HCT116 (cell line): ENCODE measurements at places on chromosomes 12 and 14. TPM values are rescaled to one million over a fixed set of nuclear protein-coding genes. Genes with fewer than 3 reads are reported as not detected.
A peak's percentile ranks its signal among the peaks of the same experiment; 100 is the strongest.

- no peak overlapping the region for H3K4me3 ChIP-seq
- no peaks in the 10 kb centered on the region for H3K27me3 ChIP-seq
- no peak overlapping the region for H3K27ac ChIP-seq
- H3K4me1 ChIP-seq = no peaks in the 10 kb centered on the region
- no peaks in the 10 kb centered on the region for H3K36me3 ChIP-seq
Measured at GRCh38 chr14:91845652-91846051, 21.7 kb downstream of the TC2N start.

CDK2 gene
- total RNA-seq = 90.9 TPM

- no peaks in the 10 kb centered on the region; the same call in 1 of the 2 replicates for H3K4me1 ChIP-seq
- H3K27me3 ChIP-seq = no peaks in the 10 kb centered on the region
- H3K36me3 ChIP-seq = no peaks in the 10 kb centered on the region; the same call in 1 of the 2 replicates
- H3K4me3 ChIP-seq = peak overlapping the region; percentile 80
Measured at GRCh38 chr14:36580856-36581831, 1.3 kb downstream of the NKX2-8 start.

TAS2R14 gene
- total RNA-seq = 1.9 TPM

GRCh38 chr14:105927096-105928060 is 401.0 kb downstream of the TMEM121 start:
- H3K36me3 ChIP-seq = no peaks in the 10 kb centered on the region
- H3K4me1 ChIP-seq = no peaks in the 10 kb centered on the region
- no peak for DNase-seq
- no peak overlapping the region for H3K27ac ChIP-seq
- H3K27me3 ChIP-seq = 0 out of 2 replicates have a peak, but pooled peaks cover 8% of the 10 kb centered on the region

GRCh38 chr14:75960231-75960630 is 21.6 kb downstream of the TGFB3 start:
- no peak overlapping the region for H3K27ac ChIP-seq
- no peaks in the 10 kb centered on the region for H3K27me3 ChIP-seq
- no peaks in the 10 kb centered on the region for H3K4me1 ChIP-seq
- no peaks in the 10 kb centered on the region for H3K36me3 ChIP-seq
- H3K4me3 ChIP-seq = no peak overlapping the region
- no peak for DNase-seq

DNA sequence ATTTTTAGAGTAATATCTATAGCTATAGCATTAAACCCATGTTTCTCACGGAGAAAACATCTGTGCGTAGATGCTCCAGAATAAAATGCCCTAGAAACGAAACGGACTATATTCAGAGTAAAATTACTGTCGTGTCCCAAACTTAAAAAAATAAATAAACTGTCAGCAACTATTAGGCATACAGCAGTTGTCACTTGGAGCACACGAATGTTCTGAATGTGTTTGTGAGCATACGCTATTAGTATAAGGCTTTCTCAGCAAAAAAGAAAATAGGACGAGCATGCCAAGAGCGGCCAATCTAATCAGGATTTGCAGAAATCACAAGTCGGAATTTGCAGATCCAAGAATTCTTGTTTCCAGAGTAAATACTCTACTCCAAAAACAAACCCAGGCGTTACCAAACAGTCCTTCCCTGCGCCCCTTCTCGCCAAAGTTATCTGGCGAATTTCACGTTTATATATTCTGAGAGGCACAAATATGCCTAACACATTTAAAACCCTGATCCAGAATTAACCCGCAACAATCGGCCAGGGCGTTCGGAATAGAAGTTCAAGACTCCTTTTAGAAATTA is 836 bp downstream of the PTPN21 start:
- H3K36me3 ChIP-seq = no peaks in the 10 kb centered on the region
- no peak overlapping the region; the same call in 1 of the 2 replicates for H3K27ac ChIP-seq
- peaks cover 5% of the 10 kb centered on the region for H3K4me1 ChIP-seq
- H3K4me3 ChIP-seq = peak overlapping the region; percentile 80
- H3K27me3 ChIP-seq = no peaks in the 10 kb centered on the region

- H3K4me1 ChIP-seq = peaks cover 15% of the 10 kb centered on the region; the same call in 1 of the 2 replicates
- no peak overlapping the region for H3K4me3 ChIP-seq
- no peak for DNase-seq
- H3K27me3 ChIP-seq = no peaks in the 10 kb centered on the region
Measured at GRCh38 chr12:47729233-47729632, 3.9 kb upstream of the ENDOU start.

DNA sequence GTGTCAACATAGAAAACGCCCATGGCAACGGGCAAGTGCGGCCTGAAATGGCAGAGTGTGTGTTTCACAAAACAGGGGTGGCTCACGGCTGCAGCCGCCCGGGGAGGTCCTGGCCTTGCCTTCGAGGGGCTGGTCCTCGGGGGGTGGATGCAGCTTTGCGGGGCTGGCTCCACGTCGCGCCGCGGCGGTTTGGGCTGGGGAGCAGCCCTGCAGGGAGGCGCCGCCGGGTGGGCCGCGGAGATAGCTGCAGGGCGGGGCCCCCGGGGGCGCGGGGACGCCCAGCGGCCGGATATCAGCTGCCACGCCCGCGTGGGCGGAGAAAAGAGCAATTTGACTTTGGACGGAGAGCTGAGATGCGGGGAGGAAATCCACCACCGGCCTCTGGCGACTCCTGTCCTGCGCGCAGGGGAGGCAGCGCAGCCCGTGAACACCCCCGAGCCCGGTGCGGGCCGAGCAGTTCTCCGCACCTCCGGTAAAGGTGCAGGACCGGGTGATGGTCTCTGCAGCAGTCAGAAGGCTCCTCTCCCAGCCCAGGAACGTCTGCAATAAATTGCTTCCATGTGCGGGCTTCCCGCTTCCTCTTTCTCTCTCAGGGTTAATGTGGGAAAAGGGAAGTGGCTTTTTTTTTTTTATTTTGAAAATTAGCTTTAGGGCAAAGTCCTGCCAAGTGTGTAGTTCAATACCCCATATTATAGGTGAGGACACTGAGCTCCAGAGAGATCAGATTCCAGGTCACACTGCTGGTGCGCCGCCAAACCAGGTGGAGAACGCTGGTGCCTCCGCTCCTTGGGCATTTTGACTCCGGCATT is 110.5 kb downstream of the ARF6 start:
- H3K4me1 ChIP-seq = peaks cover 66% of the 10 kb centered on the region
- H3K27ac ChIP-seq = peak overlapping the region; percentile 90
- no peaks in the 10 kb centered on the region for H3K36me3 ChIP-seq
- H3K4me3 ChIP-seq = peak overlapping the region; percentile 63
- H3K27me3 ChIP-seq = no peaks in the 10 kb centered on the region

GRCh38 chr12:30774599-30774998 is 19.8 kb upstream of the CAPRIN2 start:
- no peak overlapping the region for H3K27ac ChIP-seq
- no peaks in the 10 kb centered on the region for H3K27me3 ChIP-seq
- no peak overlapping the region for H3K4me3 ChIP-seq

GDF3 gene
- not detected for total RNA-seq

GRCh38 chr12:71440345-71440762 is 756 bp downstream of the LGR5 start:
- H3K4me1 ChIP-seq = peaks cover 21% of the 10 kb centered on the region
- H3K27me3 ChIP-seq = peaks cover 42% of the 10 kb centered on the region
- H3K27ac ChIP-seq = no peak overlapping the region
- DNase-seq = no peak
- H3K4me3 ChIP-seq = peak overlapping the region; percentile 40

DNA sequence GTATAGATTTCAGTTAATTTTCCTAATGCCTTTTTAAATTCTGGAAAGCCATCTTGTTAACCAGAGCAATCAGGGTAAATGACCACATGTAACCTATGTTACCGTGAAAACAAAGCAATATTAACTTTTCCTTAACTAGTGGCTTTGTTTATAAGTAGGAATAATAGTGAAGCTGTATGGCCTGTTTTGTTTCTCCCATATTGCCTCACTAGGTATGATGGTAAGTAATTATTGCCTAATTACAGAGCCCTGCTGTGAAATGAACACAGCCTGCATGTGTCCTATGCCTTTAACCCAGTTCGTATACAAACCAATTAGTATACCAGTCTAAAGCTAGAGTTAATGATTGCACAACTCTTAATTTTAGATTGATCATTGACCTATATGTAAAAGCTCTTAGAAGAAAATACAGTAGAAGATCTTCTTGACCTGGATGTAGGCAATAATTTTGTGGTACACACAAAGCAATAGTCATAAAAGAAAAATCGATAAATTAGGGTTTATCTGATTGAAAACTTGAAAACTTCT is 249.9 kb downstream of the CCDC91 start:
- no peak for DNase-seq
- no peaks in the 10 kb centered on the region for H3K36me3 ChIP-seq
- no peaks in the 10 kb centered on the region for H3K4me1 ChIP-seq
- H3K27me3 ChIP-seq = no peaks in the 10 kb centered on the region

RNF212B gene
- not detected for total RNA-seq

- H3K36me3 ChIP-seq = no peaks in the 10 kb centered on the region
- no peak overlapping the region for H3K27ac ChIP-seq
- no peaks in the 10 kb centered on the region for H3K27me3 ChIP-seq
- peaks cover 69% of the 10 kb centered on the region for H3K4me1 ChIP-seq
- no peak for DNase-seq
Measured at GRCh38 chr12:116384691-116385485, 107.4 kb upstream of the MED13L start.

DNA sequence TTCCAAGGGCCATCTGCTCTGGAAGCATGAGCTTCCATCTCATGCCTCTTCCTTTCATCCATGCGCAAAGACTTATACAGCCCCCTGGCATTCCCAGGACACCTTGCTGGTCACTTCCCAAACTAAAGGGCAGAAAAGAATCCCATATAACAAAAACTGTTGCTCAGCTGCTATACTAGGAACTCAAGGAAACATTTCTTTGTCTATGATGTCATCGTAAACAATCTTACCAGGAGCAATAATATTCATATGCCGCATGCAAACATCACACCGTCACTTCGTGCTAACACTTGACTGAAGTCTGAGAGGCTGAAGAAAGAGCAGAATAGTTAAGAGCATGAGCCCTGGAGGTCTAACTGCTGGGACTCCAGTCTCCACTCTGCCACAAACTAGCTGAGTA is 50.5 kb upstream of the CDKN3 start:
- H3K27ac ChIP-seq = no peak overlapping the region
- H3K36me3 ChIP-seq = no peaks in the 10 kb centered on the region
- H3K4me3 ChIP-seq = no peak overlapping the region

GRCh38 chr14:48584031-48584430 is 908.6 kb upstream of the MDGA2 start:
- no peaks in the 10 kb centered on the region for H3K36me3 ChIP-seq
- no peak overlapping the region for H3K4me3 ChIP-seq
- H3K4me1 ChIP-seq = no peaks in the 10 kb centered on the region
- H3K27ac ChIP-seq = no peak overlapping the region
- DNase-seq = no peak

DNA sequence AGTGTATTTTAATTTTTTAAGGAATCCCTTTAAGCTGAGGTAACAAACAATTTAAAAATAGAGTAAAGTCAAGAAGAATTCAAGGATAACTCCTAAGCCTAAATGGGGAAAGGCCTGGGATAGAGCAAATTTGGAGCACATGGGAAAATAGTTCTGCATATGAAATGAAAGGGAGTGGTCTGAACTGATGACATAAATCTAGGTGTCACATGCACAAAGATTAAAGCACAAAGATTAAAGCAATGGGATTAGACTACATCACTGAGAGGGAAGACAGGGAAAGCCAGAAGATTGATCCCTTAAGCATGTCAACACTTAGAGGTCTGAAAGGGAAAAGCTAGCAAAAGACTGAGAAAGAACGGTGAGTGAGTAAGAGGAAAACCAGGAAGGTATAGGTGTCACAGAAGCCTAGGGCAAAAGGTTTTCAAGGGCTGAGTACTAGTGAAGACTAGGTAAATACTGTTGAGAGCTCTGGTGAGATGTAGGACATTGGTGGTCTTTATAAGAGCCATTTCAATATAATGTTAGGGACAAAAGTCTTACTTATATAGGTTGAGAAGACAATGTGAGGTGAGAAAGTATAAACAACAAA is 59.6 kb downstream of the SEC23A start:
- peaks cover 29% of the 10 kb centered on the region for H3K36me3 ChIP-seq
- H3K4me1 ChIP-seq = no peaks in the 10 kb centered on the region
- no peaks in the 10 kb centered on the region for H3K27me3 ChIP-seq
- DNase-seq = no peak
- no peak overlapping the region for H3K4me3 ChIP-seq

TAS2R8 gene
- not detected for total RNA-seq

- no peak for DNase-seq
- H3K36me3 ChIP-seq = no peaks in the 10 kb centered on the region
- H3K4me1 ChIP-seq = peaks cover 4% of the 10 kb centered on the region
- no peaks in the 10 kb centered on the region for H3K27me3 ChIP-seq
- H3K4me3 ChIP-seq = no peak overlapping the region
- H3K27ac ChIP-seq = no peak overlapping the region
Measured at GRCh38 chr14:58829594-58829993, 191.8 kb downstream of the DACT1 start.

DNA sequence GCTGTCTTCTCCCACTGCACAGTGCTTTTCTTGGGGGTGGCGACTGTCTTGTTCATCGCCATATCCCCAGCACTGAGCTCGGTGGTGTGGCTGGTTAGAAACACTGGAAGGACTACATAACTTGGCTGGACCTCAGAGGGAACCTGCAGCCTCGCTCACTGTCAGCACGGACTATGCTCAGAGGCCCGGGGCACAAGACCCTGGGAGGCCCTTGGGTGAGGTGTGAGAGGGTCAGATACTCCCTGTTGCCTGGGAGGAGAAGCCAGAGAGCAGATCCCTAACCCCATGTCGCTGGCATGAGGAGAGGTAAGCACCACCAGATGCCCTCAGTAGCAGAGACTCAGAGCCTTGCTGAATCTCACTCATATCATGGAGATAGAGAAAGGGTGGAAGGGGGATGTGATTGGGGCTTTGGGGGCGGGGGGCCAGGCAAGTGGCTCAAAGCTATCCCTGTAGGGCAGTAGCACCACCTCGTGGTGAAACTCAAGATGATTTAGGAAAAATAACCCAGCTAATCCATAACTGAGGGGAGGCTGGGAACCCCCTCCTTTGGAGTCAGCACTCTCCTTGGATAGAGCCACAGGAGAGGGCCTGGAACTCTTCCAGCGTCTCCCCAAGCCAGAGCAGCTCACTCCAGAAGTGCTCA is 18.7 kb upstream of the HDAC7 start:
- peak; percentile 44 for DNase-seq
- no peaks in the 10 kb centered on the region for H3K27me3 ChIP-seq
- peaks cover 10% of the 10 kb centered on the region; the same call in 1 of the 2 replicates for H3K4me1 ChIP-seq
- H3K36me3 ChIP-seq = no peaks in the 10 kb centered on the region
- no peak overlapping the region for H3K4me3 ChIP-seq
- H3K27ac ChIP-seq = no peak overlapping the region

- H3K4me3 ChIP-seq = no peak overlapping the region
- H3K27ac ChIP-seq = no peak overlapping the region
- no peaks in the 10 kb centered on the region for H3K27me3 ChIP-seq
- H3K36me3 ChIP-seq = no peaks in the 10 kb centered on the region
Measured at GRCh38 chr12:32273712-32274111, 125.6 kb upstream of the FGD4 start.
